ENCODE measurements at places on chromosomes 1 and 21. TPM values are rescaled to one million over a fixed set of nuclear protein-coding genes. Genes with fewer than 3 reads are reported as not detected.

The RCC1 gene
- 33.1 TPM for total RNA-seq

The TSPEAR gene
- not detected for total RNA-seq

The SMIM1 gene
- total RNA-seq, result 2.0 TPM

The CYP4A22 gene
- not detected for total RNA-seq

The SWT1 gene
- 4.5 TPM for total RNA-seq

The SLC45A1 gene
- 2.0 TPM for total RNA-seq

The HAX1 gene
- total RNA-seq, result 137 TPM

The MEX3A gene
- total RNA-seq, result 1.6 TPM

The C1orf226 gene
- total RNA-seq, result under 0.01 TPM

The GNG4 gene
- total RNA-seq, result 3.7 TPM

The HRNR gene
- total RNA-seq, result under 0.01 TPM

The LCE6A gene
- not detected for total RNA-seq
